Renal pelvis (tissue), 12 donors: ENCODE measurements at places on chromosomes 12 and 14. TPM values are rescaled to one million over a fixed set of nuclear protein-coding genes. Genes with fewer than 3 reads are reported as not detected.

CAPZA3 gene
- 0.69 TPM for polyA plus RNA-seq

DNA sequence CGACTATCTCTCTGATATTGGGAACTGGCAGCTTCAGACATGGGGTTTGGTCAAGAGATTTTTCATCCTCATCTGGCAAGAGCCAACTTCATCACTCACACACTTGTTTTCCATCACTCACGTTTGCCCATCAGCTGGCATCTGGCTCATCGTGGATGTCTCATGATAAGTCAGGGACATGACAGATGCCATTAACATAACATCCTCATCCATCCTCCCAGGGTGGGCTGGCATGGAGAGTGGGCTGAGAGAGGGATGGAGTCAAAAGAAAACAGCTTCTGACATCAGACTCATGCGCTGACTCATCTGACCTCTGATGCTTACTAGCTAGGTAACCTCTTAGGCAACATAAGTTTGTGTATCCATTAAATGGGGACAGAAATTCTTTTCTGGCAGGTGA is 1.8 kb upstream of the VSX2 start:
- no peak for DNase-seq

CYP46A1 gene
- polyA plus RNA-seq = 4.1 TPM

- no peak for DNase-seq
Observed at GRCh38 chr12:103774977-103775560, 66.0 kb downstream of the NT5DC3 start.

GRCh38 chr12:62214846-62215245 is 45.4 kb upstream of the USP15 start:
- no peak for DNase-seq

GRCh38 chr14:22979748-22980392 is 2.5 kb downstream of the AJUBA start:
- DNase-seq = no peak

DNA sequence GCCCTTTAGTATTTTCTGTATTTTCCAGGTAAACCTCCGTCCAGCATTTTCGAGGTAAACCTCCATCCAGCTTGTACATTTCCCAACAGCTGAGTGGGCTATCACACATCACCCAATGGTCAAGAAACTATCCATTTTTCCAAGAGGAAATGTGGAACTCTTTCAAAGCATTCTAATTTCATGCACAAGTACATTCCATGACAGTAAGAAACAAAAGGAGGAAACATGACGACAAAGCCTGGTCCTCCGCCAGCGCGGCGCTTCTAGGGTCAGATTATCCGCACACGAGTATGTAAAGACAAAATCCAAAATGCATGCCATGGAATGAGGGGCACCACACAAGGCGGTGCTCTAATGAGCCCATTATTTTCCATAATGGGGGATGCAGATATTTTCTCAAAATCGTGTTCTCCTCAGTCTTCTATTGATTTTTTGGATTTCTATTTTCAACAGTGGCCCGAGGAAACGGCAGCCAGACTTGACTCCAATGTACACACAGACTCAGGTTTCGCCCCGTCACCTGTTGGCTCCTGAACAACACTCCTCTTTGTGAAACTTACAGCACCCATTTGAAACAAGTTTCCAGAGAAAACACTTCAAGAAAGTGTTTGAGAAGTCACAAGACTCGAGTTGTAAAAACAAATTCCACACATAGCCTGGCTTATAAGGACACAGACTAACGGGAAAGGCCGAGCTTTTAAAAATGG is 107.4 kb downstream of the PRICKLE1 start:
- no peak for DNase-seq
